NCI-H2107 (cell line): ENCODE measurements at places on chromosomes 2 and 18.

GRCh38 chr2:58594762-58595161 lies 353.6 kb upstream of the FANCL start:
- DNase-seq = no peak

DNA sequence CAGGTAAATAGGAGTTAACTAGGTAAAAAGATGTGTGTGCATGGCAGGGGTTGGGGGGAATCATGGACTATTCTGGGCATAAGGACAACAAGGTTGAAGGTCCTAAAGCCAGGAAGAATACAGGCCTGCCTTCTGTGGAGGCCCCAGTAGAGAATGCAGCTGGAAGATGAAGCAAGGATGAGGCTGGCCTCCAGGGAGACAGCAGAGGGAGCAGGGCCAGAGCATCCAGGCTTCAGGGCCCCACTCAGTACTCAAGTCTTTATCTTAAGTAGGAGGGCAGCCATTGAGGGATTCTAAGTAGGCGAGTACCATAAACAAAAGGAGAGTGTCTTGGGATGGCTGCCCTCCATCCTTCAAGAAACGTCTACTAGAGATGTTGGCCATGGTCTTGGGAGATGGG lies 101.8 kb upstream of the APCDD1 start:
- no peak for DNase-seq

- DNase-seq = no peak
These were observed 439.8 kb downstream of the TGIF1 start for GRCh38 chr18:3889803-3890202.

GRCh38 chr2:33069894-33070651 lies 123.3 kb downstream of the LTBP1 start:
- DNase-seq = no peak

GRCh38 chr2:43421194-43421593 lies 174.6 kb downstream of the THADA start:
- DNase-seq = no peak

GRCh38 chr18:24398540-24398939 lies 916 bp upstream of the OSBPL1A start:
- DNase-seq = no peak

DNA sequence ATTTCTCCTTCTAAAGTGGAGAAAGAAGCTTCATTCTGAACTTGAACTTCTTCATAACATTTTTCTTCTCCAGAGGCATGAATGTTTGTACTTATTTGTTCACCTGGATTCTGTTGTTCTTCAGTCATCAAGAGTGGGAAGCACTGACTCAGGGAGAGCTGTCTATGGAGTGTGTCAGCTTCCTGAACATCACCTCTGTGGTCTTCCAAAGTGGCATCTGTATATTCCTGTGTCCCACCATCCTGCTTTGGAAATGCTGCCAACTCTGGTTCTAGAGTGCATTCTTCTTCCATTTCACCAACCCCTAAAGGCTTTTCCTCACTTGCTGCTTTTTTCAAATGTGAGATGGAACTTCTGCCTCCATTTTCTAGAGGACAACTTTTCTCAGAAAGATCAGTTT lies 59.5 kb downstream of the TTN start:
- no peak for DNase-seq

DNA sequence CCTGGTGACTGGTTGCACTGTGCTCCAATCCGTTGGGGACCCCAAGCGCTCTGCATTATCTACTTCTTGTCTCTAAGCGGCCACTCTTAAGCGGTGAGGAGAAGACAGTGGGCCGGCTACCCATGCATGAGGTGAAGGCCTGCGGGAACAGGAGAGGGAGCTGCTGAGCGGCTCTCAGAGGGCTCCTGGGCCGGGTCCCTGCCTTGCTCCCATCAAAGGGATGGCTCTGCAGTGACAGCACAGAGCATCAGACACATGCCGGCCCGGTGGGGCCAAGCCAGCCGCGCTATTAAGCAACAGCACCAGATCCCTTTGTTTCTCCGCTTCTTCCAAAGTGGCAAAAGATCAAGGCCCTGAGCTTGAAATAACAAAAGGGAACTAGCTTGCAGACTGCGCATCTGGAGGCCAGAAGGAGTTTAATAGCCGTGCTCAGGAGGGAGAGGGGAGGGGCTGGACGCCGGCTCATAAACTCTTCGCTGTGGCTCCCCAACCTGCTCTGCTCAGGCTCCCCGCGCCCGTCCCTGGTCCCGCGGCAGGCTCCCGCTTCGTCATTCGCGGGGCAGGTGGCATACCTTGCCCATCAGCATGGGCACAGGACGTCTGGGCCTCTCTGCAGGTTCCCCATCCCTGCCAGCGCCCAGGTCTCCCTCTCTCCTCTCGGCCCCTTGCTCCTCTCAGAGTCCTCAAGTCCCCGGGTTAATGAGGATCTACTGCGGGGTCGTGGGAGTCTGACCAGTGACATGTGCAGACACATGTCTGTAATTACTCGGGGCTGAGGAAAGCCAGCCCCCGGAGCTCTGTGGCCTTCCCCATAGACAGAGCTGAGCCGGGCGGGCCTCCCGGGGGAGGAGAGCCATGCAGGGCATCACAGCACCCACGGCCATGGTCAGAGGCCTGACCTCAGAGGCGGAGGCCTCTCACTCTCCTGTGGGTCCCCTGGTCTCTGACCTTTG lies 96.7 kb downstream of the ASB1 start:
- DNase-seq = no peak
